ENCODE measurements at places on chromosomes 5 and 9. TPM values are rescaled to one million over a fixed set of nuclear protein-coding genes. Genes with fewer than 3 reads are reported as not detected.

The PRR16 gene
- total RNA-seq, result 3.3 TPM

DNA sequence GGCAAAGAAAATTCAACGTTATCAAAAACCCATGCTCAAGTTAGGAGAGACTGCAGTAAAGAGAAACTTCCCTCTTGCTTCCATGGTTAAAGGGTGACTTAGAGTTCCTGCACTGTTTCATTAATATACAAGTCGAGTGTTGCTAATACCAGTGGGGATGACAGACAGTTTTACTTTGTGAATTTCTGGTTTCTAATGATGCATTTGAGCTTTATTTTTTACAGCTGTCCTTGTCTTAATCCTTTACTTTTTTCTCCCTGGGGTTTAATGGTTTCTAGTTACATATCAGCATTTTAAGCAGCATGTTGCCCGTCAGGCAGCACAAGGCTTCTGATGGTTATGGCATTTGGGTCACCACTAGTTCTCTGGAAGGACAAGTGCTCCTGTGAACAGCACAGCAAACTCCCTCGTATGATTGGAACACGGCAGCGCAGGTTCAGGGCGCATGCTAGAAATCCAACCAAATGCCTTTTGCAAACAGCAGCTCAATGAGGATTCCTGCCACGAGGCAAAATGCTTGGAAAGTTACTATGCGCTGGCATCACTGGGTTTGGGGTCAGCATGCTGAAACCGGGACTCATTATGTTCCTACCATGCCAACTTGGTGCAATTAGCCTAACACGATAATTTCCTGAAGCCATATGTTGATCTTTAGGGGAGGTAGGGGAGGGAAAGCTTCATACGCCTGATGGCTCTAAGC, 463.8 kb downstream of the BNC2 start:
- DNase-seq, result no peak

DNA sequence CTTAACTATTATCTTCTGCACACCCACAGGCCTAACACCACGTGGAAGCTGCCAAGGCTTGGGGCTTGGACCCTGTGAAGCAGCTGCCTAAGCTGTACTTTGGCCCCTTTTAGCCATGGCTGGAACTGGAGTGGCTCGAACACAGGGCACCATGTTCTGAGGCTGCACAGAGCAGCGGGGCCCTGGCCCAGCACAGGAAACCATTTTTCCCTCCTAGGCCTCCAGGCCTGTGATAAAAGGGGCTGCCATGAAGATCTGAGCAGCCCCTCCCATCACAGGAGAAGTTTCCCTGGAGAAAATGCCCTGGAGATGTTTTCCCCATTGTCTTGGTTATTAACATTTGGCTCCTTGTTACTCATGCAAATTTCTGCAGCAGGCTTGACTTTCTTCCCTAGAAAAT, 126.3 kb downstream of the MELK start:
- no peak for DNase-seq

DNA sequence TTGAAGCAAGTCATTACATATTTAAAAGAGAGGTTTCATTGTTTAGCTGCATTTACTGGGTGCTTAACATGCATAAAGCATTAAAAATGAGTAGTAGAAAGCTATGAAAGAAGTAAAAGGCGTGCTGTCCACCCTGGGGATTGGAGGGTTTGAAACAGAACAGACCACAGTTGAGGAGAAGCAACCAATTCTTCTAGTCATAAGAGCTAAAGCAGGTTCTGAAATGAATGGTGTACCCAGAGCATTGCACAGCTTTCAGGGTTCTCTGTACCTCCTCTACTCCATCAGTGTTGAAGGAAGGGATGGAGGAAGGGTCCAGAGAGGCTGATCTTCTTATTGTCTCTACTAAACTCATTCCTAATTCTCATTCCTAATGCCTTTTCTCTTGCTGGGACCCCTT, 68.9 kb downstream of the SH3RF2 start:
- no peak for DNase-seq

GRCh38 chr9:125095821-125096443, 47.4 kb downstream of the SCAI start:
- no peak for DNase-seq

GRCh38 chr9:134418354-134418753, 92.1 kb downstream of the RXRA start:
- no peak for DNase-seq

- DNase-seq, result no peak
These were observed 89.6 kb downstream of the KIF4B start for GRCh38 chr5:155103146-155103545.

DNA sequence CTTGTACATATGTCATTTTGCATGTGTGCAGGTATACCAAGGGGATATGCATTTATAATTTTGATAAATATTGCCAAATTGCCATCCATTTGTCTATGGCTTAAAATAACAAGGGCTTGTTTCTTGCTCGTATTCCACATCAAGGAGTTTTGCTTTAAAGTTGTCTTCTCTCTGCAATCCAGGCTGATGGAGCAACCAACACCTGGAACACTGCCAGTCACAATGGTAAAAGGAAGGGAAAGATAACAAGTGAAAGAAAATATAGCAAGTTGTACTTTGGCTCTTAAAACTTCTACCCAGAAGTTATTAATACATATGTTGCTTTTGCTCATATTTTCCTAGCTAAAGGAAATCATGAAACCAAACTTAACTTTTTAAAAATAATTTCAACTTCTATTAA, 156.9 kb downstream of the UNC13B start:
- no peak for DNase-seq

GRCh38 chr9:92510747-92511146, 25.0 kb downstream of the ECM2 start:
- no peak for DNase-seq

The RIMOC1 gene
- total RNA-seq, result 30.6 TPM

GRCh38 chr9:130451509-130452388, 7.0 kb downstream of the ASS1 start:
- DNase-seq, result peak; percentile 94

DNA sequence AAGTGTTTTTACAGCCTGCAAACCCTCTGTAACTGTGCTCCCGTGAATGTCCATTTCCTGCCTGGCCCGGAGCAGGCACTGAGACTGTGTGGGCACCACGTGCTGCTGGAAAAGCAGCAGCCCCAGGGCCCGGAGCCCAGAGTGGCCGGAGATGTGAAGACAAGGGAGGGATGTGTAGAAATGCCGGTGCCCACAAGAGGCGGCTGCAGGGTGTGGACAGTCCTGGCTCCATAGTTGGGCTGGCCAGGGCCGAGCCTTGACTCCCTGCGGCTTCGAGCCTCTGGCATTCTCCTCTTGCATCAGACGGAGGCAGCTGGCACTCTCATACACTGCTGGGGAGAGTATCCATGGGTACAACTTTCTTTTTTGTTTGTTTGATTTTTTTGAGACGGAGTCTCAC, 13.2 kb upstream of the GFPT2 start:
- DNase-seq, result no peak

The OR1Q1 gene
- not detected for total RNA-seq

The ZNG1E gene
- 30.0 TPM for total RNA-seq

DNA sequence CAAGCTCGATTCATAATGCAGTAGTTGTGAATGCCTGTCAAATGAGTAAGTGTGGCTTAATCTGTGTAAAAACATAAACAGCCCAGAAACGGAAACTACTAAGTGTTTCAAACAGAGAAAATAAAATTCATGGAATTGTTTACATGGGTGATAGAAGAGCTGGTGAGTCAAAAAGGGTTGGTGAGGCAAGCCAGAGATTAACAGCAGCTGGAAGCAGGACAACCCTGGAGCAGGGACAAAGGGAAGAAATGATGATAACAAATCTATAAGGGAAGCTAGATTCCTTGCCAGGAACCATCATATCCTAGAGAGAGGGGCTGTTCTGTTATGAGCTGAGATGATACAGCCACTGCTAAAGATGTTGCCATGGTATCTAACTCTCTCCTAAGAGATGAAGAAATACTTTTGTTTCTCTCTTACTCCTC, 18.0 kb upstream of the PRR16 start:
- DNase-seq, result no peak

GRCh38 chr5:119398727-119399466, 43.1 kb downstream of the TNFAIP8 start:
- no peak for DNase-seq

The IFNA21 gene
- total RNA-seq, result not detected

GRCh38 chr9:6758248-6758497, 400 bp downstream of the KDM4C start:
- no peak for DNase-seq

The PCDHGC4 gene
- 1.7 TPM for total RNA-seq

DNA sequence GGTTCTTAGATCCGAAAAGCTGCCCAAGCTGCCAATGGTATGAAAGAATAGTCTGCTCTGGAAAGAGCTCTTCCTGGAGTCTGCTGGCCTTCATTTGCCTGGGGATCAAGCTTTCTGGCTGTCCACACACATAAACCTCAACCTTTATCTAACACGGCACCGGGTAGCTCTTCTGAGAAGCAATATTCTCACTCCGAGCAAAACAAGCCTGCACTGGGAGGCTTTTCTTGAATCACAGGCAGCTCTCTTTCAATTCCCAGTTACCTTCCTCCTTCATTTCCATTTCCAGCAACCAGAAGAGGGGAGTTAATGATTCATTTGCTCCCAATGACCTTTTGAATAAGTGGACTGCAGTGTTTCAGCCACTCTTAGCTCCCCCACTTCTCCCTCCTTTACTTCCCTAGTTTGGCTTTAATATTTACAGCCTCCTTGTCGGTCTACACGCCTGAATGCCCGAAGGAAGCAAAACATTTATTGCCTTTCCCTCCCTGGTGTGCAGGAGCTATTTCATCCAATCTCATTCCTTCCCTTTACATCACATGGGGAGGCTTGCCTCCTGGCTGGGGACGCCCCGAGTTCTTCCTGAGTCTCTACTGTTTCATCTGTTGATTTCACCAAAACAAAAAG, 187.1 kb downstream of the ARHGEF28 start:
- no peak for DNase-seq

DNA sequence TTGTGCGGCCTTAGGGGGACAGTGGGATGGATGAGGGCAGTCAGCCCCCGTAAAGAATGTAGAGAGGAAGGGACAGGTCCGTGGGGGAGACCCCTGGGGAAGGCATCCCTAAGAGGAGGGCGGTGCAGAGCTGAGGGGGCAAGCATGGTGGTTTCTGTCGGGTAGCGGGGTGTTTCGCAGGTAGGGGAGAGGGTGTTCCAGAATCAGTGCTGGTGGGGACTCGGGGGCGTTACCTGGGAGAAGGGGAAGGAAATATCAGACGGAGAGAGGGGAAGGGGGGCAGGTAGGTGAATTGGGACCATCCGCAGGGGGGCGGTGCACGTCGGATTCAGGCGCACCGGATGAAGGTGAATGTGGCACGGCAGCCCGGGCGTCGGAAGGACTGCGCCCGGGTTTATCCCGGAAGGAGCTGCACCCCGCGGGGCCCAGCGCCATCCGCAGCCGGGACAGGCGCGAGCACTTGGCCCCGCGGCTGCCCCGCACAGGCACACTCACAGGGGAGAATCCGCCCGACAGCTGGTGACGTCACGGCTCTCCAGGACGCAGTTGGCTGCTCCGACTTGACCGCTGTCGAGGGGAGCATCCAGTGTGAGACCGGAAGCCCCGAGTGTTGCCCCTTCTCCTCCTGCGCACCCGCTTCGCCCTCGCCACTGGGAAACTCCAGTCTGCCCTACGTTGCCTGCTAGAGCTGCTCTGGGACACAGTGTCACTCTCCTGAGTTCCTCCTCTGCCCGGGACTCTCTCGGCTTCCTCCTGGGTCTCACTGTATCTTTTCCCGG, 1.3 kb downstream of the CD72 start:
- DNase-seq, result peak; percentile 57

- no peak for DNase-seq
These were observed 87.1 kb upstream of the CPEB4 start for GRCh38 chr5:173801006-173801405.

The INSYN2B gene
- total RNA-seq, result 0.84 TPM

GRCh38 chr5:138538943-138539627, 4.0 kb downstream of the ETF1 start:
- no peak for DNase-seq

GRCh38 chr9:130937146-130938076, 1.6 kb downstream of the FIBCD1 start:
- DNase-seq, result no peak

- DNase-seq, result no peak
These were observed 1.4 kb upstream of the PPP2CA start for GRCh38 chr5:134227259-134227658.

The IFNA13 gene
- total RNA-seq, result not detected

The C1QTNF2 gene
- 0.64 TPM for total RNA-seq

- no peak for DNase-seq
These were observed 135.0 kb downstream of the CNTLN start for GRCh38 chr9:17269799-17270198.
